Keratinocyte (primary cell): ENCODE measurements at places on chromosomes 12 and 14.

GRCh38 chr12:117387832-117388231 lies 26.4 kb upstream of the NOS1 start:
- DNase-seq = no peak

- DNase-seq = no peak
These were observed 85.3 kb downstream of the PRIMA1 start for GRCh38 chr14:93702946-93703345.

GRCh38 chr12:125919856-125920470 lies 854.7 kb downstream of the AACS start:
- DNase-seq = no peak

DNA sequence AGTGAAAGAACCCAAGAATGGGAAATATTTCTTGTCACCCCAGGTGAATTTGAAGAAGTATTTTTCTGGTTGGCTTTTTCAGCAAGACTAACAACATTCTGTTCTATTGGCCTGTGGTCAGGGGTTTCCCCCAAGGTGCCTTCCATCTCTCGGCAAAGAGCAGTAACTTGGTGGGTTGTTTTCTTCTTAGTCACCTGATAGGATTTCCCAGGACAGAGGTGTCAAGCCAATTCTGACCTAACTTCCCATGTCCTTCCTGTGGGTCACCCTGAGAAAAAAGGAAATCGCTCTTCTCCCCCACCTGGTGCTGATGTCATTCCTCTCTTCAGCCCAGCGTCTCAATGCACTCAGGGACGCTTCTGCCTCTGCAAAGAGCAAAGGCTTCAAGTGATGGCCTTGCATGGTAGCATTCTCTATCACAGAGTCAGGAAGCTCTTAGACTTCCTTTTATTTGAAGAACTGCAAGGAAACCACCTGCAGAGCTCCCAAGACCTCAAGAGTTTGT lies 16.1 kb upstream of the IFNG start:
- DNase-seq = no peak

DNA sequence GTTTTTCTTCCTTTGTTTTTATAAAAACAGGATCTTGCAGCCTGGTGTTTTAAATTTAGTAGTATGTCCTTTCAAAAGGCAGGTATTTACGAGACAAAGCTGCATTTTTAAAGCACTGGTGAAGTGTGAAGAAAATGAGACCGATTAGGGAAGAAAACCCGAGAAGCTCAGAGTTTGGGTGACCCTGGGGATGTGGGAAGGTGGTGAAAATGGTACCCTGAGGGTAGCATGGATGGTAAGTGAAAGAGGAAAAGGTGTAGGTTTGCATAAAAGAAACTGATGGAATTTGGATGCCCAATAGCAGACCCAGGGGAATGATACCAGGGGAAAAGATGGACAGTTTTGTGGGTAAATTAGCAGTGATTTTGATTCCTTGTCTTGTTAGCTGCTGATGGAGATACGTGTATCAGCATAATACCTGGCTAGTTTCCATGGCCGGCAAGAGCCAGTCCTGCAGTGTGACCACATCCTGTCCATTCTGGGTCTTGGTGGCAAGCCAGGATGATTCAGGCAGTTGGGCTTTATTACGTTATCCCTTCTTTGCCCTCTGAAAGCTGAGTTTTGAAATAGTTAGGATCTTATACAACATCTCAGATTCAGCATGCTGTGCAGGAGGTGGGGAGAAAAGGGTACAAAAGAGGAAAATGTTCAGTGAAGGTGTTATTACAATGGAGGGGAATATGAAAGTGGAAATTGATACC lies 8.9 kb downstream of the BICD1 start:
- peak; percentile 81 for DNase-seq

DNA sequence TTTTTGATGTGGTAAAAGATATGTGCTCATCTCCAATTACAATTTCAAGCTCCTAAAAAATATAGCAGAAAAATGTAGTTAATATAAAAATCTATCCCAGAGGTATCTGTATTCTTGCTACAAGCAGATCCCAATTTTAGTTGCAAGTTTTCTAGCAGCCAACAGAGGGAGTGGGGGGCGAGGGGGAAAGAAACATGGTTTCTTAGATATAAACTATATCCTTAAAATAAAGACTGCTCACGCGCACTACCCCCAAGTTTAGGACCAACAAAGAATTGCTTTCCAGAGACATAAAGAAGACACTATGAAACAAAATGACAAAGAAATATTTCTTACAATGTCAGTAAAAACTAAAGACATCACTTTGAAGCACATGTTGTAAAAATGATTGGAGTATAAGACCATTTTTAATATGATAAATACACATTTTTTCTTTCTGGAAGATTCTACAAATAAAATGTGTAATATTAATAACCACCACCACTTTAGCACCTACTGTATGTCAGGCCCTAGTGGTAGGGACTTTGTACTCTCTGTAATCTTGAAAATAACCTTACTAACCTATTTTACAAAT lies 5.4 kb downstream of the MAGOHB start:
- DNase-seq = no peak

DNA sequence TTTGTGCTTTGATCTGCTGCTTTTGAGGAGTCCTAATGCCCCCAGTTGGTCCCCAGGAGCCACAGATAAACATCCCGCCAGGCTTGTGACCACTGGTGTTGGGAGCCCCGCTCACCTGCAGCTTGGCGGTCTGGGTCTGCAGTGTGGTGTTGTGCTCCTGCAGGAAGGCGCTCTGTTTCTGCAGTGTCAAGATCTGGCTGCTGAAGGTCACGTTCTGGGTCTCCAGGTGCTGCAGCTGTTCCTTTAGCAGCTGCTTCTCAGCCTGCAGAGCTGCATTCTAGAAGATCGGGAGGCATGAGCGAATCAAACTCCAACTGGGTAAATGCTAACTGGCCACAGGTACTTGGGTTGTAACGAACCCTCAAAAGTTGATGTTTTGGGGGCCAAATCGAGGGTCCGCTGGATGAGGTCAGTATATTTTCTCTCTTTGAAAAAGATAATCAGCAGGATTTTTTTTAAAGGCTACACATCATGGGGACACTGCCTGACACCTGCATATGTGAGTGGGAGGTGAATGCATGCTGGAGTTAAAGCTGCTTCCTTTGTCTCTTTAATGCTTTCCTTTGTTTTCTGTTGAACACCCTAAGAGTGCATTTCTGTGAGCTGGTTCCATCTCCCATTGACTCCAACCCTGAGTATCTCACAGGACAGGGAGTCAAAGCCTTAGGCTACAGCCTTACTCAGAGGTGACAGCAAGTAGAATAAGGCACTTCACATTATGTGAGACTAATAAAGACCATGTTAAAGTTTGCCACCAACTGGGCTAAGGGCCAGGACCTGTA lies 61.3 kb upstream of the GPR68 start:
- no peak for DNase-seq

- DNase-seq = no peak
These were observed 11.9 kb downstream of the JAG2 start for GRCh38 chr14:105156414-105157375.

GRCh38 chr12:79098530-79098929 lies 234.0 kb downstream of the SYT1 start:
- DNase-seq = no peak

- no peak for DNase-seq
These were observed 592.5 kb upstream of the FLRT2 start for GRCh38 chr14:84937449-84937848.

- no peak for DNase-seq
These were observed 4.6 kb upstream of the RPS26 start for GRCh38 chr12:56037161-56037560.

- no peak for DNase-seq
These were observed 42.2 kb downstream of the TAOK3 start for GRCh38 chr12:118330421-118331018.
